ENCODE measurements at places on chromosomes 3 and 15. TPM values are rescaled to one million over a fixed set of nuclear protein-coding genes. Genes with fewer than 3 reads are reported as not detected.

Gene ASB14
- not detected for total RNA-seq

Gene CPA3
- not detected for total RNA-seq

Gene ICE2
- total RNA-seq: 71.6 TPM

Gene NR1I2
- total RNA-seq: not detected

Gene EOGT
- total RNA-seq: 13.1 TPM

Gene SAMD7
- total RNA-seq: not detected

Gene FETUB
- not detected for total RNA-seq

Gene TMEM207
- not detected for total RNA-seq

Gene TRH
- not detected for total RNA-seq

Gene GTF2A2
- total RNA-seq: 98.1 TPM

Gene ARL14
- total RNA-seq: not detected

Gene HRG
- not detected for total RNA-seq

Gene GP9
- not detected for total RNA-seq

Gene ACTRT3
- 0.10 TPM for total RNA-seq

Gene CLDN18
- total RNA-seq: not detected

Gene BFSP2
- total RNA-seq: not detected

Gene TNFSF10
- 72.7 TPM for total RNA-seq

Gene SNRPA1
- total RNA-seq: 101 TPM

Gene PRR20G
- not detected for total RNA-seq

Gene ZIC1
- not detected for total RNA-seq

Gene FSTL1
- 0.31 TPM for total RNA-seq

Gene CFAP100
- not detected for total RNA-seq

Gene MYRIP
- total RNA-seq: not detected

Gene TF
- total RNA-seq: 0.02 TPM

Gene CRYBG3
- total RNA-seq: 5.8 TPM

Gene KIF23
- total RNA-seq: 48.9 TPM

Gene GP5
- total RNA-seq: 5.2 TPM

Gene ACP3
- not detected for total RNA-seq

Gene CD47
- total RNA-seq: 162 TPM

Gene PLOD2
- 0.23 TPM for total RNA-seq

Gene TAGLN3
- not detected for total RNA-seq

Gene SKOR1
- 0.36 TPM for total RNA-seq

Gene ZNF80
- total RNA-seq: 0.15 TPM

Gene GPR149
- not detected for total RNA-seq

Gene GOLGA8G
- total RNA-seq: not detected

Gene MYNN
- total RNA-seq: 17.0 TPM

Gene WWTR1
- 0.10 TPM for total RNA-seq

Gene MITF
- not detected for total RNA-seq

Gene RTP4
- total RNA-seq: 10.9 TPM

Gene ROBO2
- total RNA-seq: not detected

Gene TGM4
- not detected for total RNA-seq

Gene PCOLCE2
- total RNA-seq: not detected

Gene SLC9C1
- not detected for total RNA-seq

Gene DAPK2
- 0.77 TPM for total RNA-seq

Gene CACNA1D
- 0.34 TPM for total RNA-seq

Gene PPP2R3A
- 0.07 TPM for total RNA-seq

Measured in activated naive CD4-positive, alpha-beta T cell treated with anti-CD3 and anti-CD28 coated beads, Interleukin-2, amount 10 ng/mL, durations not matched to agents 5 hours and 36 hours (primary cell).